ENCODE measurements at places on chromosomes 1 and 21.

DNA sequence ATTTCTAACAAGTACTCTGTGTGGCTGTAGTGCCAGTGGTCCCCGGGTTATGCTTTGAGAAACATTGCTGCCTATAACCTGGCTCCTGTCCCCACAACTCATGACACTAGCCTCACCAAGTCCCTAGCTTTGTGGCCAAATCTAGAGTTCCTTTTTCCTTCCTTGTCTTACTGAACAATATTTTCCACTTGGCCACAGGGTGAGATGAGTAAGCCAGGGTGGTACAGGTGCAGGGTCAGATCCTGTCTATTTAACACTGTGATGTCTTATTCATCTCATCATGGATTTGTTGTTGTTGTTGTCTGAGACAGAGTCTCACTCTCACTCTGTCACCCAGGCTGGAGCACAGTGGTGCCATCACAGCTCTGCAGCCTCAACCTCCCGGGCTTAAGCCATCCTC lies 18.6 kb downstream of the ARMH1 start:
- DNase-seq = no peak

DNA sequence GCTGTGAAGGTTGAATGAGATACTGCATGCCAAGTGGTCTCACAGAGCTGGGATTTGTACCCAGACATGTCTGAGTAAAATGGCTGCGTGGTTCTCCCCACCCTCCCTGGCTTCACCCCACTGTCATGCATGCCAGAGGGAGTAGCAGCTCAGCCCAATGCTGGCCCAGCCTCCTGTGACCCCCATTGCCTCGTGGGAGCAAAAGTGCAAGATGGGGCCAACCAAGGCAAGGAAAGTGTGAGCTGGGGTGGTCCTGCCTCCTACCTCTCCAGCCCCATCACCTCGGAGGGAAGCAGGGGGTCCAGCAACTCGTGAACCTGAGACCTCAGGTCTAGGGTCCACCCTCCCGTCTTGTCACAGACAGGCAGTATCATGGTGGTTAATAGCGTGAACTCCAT lies 209.8 kb upstream of the GRIK3 start:
- no peak for DNase-seq

GRCh38 chr1:93652323-93652949 lies 29.2 kb downstream of the BCAR3 start:
- no peak for DNase-seq

DNA sequence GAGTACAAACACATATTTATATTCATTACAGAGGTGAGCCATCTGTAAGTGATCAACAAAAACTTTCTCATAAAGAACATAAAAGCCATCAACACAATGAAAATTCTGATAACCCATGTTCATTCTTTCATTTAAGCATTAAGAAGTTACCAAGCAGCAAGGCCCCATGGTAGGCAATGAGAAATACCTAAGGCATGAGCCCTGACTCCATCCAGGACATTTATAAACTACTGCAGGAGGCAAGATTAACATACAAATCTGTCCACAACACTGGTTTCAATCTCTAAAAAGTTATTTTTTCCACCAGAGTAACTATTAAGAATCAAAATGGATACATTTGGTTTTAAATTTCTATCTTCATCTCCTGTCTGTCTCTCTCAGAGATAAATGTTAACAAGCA lies 76.1 kb downstream of the SIPA1L2 start:
- DNase-seq = no peak

- DNase-seq = no peak
These were observed 21.9 kb downstream of the SH2D2A start for GRCh38 chr1:156794506-156795373.
